Psoas muscle (tissue), 8 donors: ENCODE measurements at places on chromosomes 1 and 21. TPM values are rescaled to one million over a fixed set of nuclear protein-coding genes. Genes with fewer than 3 reads are reported as not detected.

DNA sequence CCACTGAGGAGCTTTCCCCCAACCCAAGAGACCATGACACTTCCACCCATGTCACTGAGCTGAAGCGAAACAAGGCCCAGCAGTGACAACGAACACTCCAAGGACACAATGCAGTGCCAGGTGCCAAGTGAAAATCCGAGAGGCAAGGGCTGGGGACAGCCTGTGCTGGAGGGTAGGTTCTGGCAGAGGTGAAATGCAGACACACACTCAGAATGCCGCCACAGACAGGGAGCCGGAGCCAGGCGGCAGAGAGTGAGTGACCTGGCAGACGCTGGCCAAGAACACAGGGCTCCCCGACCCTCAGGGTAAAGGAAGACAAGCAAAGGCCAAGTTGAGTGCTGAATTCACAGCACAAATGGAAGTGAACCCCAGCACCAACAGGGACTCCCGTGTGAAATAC lies 78.9 kb downstream of the CD46 start:
- DNase-seq = peak; percentile 85
- peaks cover 91% of the 10 kb centered on the region for H3K4me1 ChIP-seq
- no peaks in the 10 kb centered on the region for H3K36me3 ChIP-seq
- peak overlapping the region; percentile 33 for H3K4me3 ChIP-seq
- H3K27ac ChIP-seq = peak overlapping the region; percentile 81
- no peaks in the 10 kb centered on the region for H3K27me3 ChIP-seq

- no peaks in the 10 kb centered on the region for H3K4me1 ChIP-seq
- H3K27me3 ChIP-seq = peaks cover 28% of the 10 kb centered on the region
- no peak overlapping the region for H3K4me3 ChIP-seq
- peak; percentile 63 for DNase-seq
- peaks cover 12% of the 10 kb centered on the region for H3K36me3 ChIP-seq
Observed at GRCh38 chr21:45470773-45471524, 66.0 kb downstream of the COL18A1 start.

DNA sequence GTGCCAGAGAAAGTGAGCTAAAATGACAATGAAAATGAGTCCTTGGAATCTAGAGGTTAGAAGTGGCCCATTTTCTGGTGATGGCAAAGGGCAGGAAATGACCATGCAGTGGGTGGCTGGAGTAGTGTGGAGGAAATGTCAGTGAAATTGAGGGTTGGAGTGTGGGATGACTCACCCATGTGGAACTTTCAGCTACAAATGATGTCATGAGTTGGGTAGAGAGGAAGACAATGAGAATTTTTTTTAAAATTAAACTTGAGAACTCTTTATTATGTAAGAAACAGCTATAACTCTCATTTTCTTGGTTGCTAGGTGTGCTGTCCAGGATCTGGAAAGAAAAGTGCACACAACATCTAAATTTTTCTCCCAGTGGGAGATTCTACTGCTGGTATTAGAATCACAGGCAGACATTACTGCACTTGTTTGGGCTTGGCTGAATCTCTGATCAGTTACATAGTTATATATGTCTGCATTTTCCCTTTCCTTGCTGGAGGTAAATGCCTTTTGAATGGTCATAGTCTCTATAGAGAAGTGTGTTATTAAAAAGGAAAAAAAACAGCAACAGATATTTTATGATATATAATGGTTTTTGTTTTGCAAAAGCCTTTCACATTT lies 56.8 kb upstream of the GNG12 start:
- no peaks in the 10 kb centered on the region for H3K27me3 ChIP-seq
- DNase-seq = no peak
- H3K4me1 ChIP-seq = no peaks in the 10 kb centered on the region
- H3K4me3 ChIP-seq = no peak overlapping the region
- no peaks in the 10 kb centered on the region for H3K36me3 ChIP-seq
- H3K27ac ChIP-seq = no peak overlapping the region

- no peak overlapping the region for H3K27ac ChIP-seq
- DNase-seq = no peak
- H3K4me3 ChIP-seq = no peak overlapping the region
- no peaks in the 10 kb centered on the region for H3K4me1 ChIP-seq
- H3K27me3 ChIP-seq = no peaks in the 10 kb centered on the region
Observed at GRCh38 chr21:46023555-46023954, 42.0 kb downstream of the COL6A1 start.

DNA sequence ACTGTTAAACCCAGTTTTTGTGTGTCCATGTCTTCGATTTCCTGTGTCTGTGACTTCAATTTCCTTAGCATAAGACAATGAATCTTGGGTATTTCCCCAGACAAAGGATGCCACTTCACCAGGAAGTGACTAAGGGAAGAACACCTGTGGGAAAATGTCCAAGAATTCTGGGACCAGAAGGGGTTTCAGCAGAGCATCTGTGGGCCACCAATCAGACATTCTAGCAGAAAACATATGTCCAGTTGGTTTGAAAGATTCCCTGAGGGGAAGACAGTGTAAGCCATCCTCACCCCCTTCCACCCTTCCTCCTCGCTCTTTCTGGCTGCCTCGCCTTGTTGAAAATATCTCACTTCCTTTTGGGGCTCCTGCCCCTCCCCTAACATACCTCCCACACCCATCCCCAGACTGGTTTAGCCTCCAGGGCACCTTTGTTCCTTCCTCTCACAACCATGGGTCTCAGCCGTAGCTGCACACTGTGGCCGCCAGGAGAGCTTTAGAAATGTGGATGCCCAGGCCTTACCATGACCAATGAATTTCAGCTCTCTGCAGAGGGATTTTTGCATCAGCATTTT lies 25.5 kb upstream of the IFNAR1 start:
- no peak overlapping the region for H3K4me3 ChIP-seq
- H3K27me3 ChIP-seq = no peaks in the 10 kb centered on the region
- no peaks in the 10 kb centered on the region for H3K4me1 ChIP-seq
- H3K36me3 ChIP-seq = no peaks in the 10 kb centered on the region

The CHIA gene
- polyA plus RNA-seq = not detected

DNA sequence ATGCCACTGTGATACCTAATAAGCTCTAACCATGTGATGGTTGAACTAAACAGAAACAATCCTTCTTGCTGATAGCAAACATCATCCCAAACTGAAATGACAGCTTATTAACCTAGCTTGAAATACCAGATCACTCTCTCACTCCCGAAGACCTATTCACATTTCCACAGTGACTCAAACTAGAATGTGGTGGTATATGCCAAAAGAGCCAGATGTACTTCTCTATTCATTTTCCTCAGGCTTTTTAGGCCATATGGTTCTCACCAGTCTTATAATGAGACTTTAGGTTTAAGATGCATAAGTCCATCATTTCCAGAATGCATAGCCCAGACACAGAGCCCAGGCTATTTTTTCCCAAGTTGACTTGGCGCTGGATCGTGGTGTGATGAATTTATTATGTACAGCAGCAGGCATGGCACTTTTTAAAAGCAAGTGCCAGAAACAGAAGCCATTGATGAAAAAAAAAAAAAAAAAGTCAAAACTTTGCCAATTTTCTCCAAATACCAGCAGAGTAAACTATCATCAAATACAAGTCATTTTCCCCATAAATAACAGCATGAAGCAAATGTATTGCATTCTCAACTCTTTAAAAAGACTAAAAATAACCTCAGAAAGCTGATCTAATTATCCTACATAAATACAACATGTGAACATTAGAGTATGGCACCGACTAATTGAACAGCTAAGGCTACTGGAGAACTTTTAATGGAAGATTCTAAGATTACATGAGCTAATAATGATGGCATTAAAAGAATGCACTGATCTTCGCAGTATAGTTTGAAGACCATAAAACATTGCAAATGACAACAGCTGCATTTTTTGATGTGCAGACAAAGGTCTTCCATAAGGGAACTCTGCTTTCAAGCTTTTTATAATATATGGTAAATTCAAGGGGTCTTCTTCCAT lies 365.4 kb downstream of the LRRIQ3 start:
- DNase-seq = no peak
- no peak overlapping the region for H3K27ac ChIP-seq
- no peaks in the 10 kb centered on the region for H3K4me1 ChIP-seq
- H3K27me3 ChIP-seq = no peaks in the 10 kb centered on the region

- H3K27me3 ChIP-seq = no peaks in the 10 kb centered on the region
- H3K27ac ChIP-seq = no peak overlapping the region
- H3K4me1 ChIP-seq = peaks cover 21% of the 10 kb centered on the region
- H3K36me3 ChIP-seq = no peaks in the 10 kb centered on the region
Observed at GRCh38 chr1:201652181-201652580, 113.3 kb downstream of the NAV1 start.

The LHX8 gene
- not detected for polyA plus RNA-seq

GRCh38 chr1:199297887-199298286 lies 659.0 kb downstream of the PTPRC start:
- H3K27ac ChIP-seq = no peak overlapping the region
- H3K4me1 ChIP-seq = no peaks in the 10 kb centered on the region
- H3K36me3 ChIP-seq = no peaks in the 10 kb centered on the region

GRCh38 chr21:33080776-33081175 lies 10.8 kb downstream of the OLIG1 start:
- no peaks in the 10 kb centered on the region for H3K36me3 ChIP-seq
- H3K4me1 ChIP-seq = no peaks in the 10 kb centered on the region
- no peak overlapping the region for H3K27ac ChIP-seq
- no peak for DNase-seq
- H3K27me3 ChIP-seq = no peaks in the 10 kb centered on the region
- no peak overlapping the region for H3K4me3 ChIP-seq

The RUNX3 gene
- polyA plus RNA-seq = 0.20 TPM

The TSPAN2 gene
- polyA plus RNA-seq = 1.1 TPM

The KIAA1614 gene
- 0.47 TPM for polyA plus RNA-seq

DNA sequence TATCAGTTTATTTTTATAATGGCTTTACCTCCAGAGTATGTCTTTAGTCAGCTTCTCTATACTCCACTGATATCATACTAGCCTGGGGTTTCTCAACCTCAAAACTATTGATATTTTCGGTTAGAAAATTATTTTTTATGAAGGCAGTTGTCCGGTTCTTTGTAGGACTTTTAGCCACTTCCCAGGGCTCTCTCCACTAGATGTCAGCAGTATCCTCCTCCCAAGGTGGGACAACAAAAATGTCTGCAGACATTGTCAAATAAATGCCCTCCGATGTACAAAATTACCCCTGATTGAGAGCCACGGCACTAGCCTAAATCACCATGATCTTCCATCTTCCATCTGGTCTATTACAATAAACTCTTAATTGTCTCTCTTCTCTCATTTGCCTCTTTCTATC lies 4.1 kb upstream of the GRIK1 start:
- H3K27me3 ChIP-seq = peaks cover 27% of the 10 kb centered on the region
- no peak for DNase-seq
- no peaks in the 10 kb centered on the region for H3K4me1 ChIP-seq
- no peak overlapping the region for H3K4me3 ChIP-seq
- no peak overlapping the region for H3K27ac ChIP-seq

DNA sequence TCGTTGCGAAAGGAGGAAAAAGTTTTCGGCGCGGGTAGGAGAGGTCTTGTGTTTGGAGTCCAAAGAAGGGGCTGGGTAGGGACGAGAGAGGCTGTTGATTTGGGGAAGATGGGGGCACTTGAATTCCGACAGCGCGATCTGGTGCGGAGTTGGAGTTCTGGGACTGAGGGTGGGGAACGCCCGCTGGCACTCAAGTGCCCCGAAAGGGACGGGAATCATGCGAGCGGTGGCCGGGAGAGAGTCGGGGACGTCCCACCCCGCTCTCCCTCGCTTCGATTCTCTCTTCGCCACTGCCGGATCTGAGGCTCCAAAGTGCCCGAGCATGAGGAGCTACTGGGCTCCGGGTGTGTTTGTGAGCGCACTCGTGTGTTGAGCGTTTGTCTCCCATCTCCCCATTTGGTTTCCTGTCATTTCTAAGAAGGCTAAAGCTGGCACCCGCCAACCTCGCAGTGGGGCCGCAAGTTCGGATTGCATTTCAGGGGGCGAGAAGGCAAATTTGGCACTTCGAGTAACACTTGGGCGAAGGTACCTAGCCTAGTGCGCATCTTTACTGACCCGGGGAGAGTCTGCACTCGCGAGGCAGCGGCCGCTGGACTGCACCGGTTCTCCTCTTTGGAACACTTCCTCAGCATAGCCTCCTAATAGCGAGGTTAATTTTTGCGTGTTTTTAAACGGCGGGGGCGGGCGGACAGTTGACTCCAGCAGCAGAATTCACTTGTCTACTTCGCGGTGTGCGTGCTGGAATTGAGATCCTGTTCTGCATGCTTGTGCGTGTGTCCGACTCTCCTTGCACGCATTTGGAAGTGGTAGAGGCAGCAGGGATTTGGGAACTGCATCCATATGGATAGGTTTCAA lies 1.2 kb downstream of the CHRM3 start:
- no peak for DNase-seq
- H3K4me1 ChIP-seq = no peaks in the 10 kb centered on the region
- no peaks in the 10 kb centered on the region for H3K36me3 ChIP-seq
- peak overlapping the region; percentile 34 for H3K4me3 ChIP-seq

GRCh38 chr21:34360488-34361241 lies 3.1 kb upstream of the KCNE2 start:
- peaks cover 2% of the 10 kb centered on the region for H3K4me1 ChIP-seq
- H3K4me3 ChIP-seq = no peak overlapping the region
- no peaks in the 10 kb centered on the region for H3K27me3 ChIP-seq
- DNase-seq = no peak
- no peaks in the 10 kb centered on the region for H3K36me3 ChIP-seq
- no peak overlapping the region for H3K27ac ChIP-seq

GRCh38 chr1:23126200-23126599 lies 42.5 kb downstream of the LUZP1 start:
- H3K27ac ChIP-seq = no peak overlapping the region
- peaks cover 11% of the 10 kb centered on the region for H3K4me1 ChIP-seq
- H3K27me3 ChIP-seq = no peaks in the 10 kb centered on the region
- H3K36me3 ChIP-seq = no peaks in the 10 kb centered on the region
- no peak for DNase-seq

DNA sequence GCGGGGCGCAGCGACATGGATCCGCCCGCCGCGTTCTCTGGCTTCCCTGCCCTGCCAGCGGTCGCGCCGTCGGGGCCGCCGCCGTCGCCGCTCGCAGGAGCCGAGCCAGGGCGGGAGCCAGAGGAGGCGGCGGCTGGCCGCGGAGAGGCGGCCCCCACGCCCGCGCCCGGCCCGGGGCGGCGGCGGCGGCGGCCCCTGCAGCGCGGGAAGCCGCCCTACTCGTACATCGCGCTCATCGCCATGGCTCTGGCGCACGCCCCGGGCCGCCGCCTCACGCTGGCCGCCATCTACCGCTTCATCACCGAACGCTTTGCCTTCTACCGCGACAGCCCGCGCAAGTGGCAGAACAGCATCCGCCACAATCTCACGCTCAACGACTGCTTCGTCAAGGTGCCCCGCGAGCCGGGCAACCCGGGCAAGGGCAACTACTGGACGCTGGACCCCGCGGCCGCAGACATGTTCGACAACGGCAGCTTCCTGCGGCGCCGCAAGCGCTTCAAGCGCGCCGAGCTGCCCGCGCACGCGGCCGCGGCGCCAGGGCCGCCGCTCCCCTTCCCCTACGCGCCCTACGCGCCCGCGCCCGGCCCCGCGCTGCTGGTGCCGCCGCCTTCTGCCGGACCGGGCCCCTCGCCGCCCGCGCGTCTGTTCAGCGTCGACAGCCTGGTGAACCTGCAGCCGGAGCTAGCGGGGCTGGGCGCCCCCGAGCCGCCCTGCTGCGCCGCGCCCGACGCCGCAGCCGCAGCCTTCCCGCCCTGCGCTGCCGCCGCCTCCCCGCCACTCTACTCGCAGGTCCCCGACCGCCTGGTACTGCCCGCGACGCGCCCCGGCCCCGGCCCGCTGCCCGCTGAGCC lies 459 bp downstream of the FOXE3 start:
- no peak overlapping the region for H3K27ac ChIP-seq
- H3K4me3 ChIP-seq = no peak overlapping the region
- no peaks in the 10 kb centered on the region for H3K36me3 ChIP-seq
- peaks cover 62% of the 10 kb centered on the region for H3K27me3 ChIP-seq

The MYOM3 gene
- polyA plus RNA-seq = 86.7 TPM

The RNU1-3 gene
- polyA plus RNA-seq = not detected

The IFI6 gene
- polyA plus RNA-seq = 20.9 TPM

GRCh38 chr1:87795615-87796337 lies 467.1 kb downstream of the LMO4 start:
- H3K27me3 ChIP-seq = no peaks in the 10 kb centered on the region
- H3K36me3 ChIP-seq = no peaks in the 10 kb centered on the region
- DNase-seq = no peak
- no peak overlapping the region for H3K27ac ChIP-seq
